ENCODE measurements at places on chromosomes 7 and 10.

DNA sequence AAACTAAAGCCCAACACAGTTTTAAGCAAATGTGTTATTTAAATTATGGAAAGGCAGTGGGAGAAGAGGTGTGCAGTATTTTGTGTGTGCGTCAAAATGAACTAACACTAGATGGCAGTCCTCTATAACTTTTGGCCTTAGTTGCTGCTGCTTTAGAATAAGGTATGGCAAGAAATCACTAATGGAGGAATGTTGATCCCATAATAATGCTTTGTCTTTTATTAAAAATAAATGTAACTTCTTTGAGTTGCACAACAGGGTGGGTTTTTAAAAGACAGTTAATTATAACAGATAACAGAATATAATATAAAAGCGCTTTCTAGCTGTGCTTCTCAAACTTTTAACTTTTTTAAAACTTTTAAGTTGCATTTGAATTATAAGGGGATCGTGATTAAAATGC lies 56.4 kb downstream of the BBS9 start:
- no peak for DNase-seq

DNA sequence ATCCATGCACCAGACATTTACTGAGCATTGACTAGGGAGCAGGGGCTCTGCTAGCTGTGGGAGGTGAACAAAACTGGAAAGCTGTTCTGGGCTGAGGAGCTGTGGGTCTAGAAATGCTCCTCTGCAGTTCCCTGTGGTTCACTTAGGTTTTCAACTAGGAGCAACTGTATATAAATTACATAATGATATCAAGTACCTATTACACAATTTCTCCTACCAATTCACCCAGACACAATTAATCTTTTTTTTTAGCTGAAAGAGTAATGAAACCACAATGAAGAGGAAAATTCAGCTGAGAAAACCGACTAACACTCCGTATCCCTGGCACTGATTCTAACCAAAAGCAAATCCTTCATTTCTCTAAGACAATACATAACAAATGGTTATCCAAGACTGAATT lies 39.4 kb downstream of the COL28A1 start:
- no peak for DNase-seq

DNA sequence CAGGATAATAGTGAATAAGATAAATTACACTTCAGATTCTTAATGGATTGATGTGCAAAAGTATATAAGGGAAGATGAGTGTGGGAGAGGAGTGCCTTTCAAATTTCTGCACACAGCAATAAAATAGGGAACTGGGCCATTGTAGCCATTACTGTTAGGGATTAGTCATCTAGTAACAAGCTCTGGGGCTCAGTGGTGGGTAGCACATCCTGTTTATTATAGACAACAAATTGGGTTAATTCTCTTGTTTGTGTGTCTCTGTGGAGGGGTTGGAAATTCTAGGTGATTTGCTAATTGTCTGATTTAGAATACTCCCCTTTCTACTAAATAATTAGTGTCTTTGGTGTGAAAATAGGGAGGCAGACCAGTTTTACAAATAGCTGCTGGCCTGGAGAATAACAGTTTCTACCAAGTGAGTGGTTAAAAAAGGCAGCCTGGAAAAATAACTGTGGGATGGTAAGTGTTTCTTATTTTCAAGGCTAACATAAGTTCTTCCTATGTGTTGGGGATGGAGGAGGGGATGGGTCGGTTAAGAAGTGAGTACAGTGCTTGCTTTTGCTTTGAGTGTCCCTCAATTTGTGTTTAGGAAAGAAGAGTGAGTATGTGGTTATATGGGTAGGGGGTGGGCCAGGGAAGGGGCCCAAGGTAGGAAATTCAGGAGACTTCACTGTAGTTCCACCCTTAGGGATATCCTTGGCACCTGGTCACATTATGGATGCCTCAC lies 43.3 kb upstream of the TMEM248 start:
- no peak for DNase-seq

DNA sequence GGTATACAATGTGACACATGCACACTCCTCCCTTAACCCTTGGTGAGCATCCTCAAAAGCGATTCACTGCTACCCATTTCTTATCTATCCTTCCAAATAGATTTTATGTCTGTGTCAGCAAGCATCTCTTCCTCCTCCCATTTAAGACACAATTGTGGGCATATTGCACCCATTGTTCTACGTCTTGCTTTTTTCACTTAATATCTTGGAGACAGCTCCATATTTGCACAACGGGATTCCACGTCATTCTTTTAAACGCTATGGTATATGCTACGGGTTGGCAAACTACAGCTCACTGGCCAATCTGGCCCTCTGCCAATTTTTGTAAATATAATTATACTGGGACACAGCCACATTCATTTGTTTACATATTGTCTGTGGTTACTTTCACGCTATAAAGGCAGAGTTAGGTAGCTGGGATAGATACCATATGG lies 88.6 kb downstream of the RNF216 start:
- DNase-seq: no peak

DNA sequence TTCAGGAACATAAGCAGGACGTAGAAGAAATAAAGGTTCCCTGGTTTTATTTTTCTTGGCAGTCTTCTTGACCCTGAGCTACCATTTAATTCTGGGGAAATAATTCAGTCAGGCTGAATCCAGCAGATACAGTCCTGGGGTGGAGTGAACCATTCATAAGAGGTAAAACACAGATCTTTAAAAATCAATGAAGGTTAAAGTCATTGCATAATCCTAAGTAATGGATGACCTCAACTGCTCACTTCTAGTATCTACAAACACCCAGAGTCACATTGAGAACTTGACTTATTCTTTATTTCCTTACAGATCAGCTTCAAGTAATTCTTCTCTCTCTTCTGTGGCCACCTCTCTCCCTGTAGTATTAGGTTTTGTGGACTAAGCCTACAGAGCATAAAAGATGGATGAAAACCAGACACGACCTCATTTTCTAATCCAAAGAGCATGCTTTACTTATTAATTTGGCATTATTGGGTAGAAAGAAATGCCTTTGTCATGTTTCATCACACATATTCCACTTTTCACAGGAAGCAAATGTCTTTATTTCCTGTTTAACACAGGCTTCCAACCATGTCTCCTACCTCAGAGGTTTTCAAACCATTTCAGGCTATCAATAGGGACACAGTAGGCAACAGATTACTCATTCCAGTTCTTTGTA lies 182.3 kb upstream of the IMMP2L start:
- DNase-seq: no peak

- no peak for DNase-seq
Measured at GRCh38 chr7:30986738-30987137, 23.0 kb downstream of the GHRHR start.
